ENCODE measurements at places on chromosomes 13 and 19.

- no peak for DNase-seq
Observed at GRCh38 chr13:73240193-73240592, 181.4 kb downstream of the KLF5 start.

- DNase-seq, result no peak
Observed at GRCh38 chr13:76872675-76873074, 13.5 kb downstream of the KCTD12 start.

GRCh38 chr19:17136617-17137016, 61.0 kb downstream of the MYO9B start:
- no peak for DNase-seq

DNA sequence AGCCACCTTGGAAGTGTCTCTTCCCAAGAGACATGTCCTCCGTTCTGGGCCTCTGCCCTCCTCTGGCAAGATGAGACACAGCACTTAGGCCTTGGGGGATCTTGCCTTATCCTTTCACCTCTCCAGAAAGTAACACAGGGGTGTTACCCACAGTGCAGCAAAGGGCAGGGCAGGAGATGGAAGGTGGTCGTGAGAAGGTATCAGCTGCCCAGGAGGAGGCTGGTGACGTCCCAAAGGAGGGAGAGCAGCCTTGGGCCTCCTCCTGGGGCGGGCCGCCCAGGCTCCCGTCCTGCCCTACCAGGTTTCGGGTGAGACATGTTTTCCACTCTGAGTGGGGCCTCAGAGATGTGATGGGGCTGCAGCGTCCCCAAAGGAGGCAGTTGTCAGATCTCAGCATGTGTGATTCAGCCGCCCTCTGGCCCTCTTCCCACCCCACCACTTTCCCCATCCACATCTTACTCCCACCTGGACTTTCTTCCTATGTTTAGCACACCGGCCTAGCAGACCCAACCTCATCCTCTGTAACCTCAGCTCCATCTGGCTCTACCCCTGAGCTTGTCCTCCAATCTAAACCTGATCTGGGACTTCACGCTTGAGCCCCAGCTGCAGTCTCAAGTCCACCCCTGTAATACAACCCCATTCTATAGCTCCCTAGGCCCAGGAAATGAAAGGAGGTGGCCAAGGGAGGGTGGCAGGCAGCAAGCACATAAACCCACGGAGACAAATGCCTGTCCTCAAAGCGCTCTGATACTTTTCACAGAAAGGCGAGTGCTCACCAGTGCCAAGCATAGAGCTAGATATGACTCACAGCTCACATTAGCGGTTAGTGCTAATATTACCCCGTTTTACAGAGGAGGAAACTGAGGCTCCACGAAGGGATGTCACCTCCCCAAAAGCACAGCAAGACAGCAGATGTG, 9.3 kb downstream of the POU2F2 start:
- no peak for DNase-seq

DNA sequence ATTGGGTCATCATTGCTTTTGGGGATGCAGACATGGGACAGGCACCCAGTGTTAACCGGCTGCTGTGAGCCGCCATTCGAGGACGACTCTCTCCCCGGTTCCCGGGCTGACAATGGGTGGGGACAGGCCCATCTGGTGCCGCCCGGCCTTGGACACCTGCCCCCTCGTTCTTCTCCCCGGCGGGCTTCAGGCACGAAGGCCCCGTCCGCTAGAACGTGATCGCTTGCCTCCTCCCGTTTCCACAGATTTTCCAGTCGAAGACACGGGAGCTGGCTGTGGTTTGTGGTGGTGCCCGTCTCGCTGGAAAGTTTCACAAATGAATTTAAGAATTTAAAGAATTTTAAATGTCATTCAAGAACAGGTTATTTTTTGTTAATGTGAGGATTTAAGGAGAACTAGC, 2.0 kb downstream of the PALM start:
- peak; percentile 23 for DNase-seq

- DNase-seq, result no peak
Observed at GRCh38 chr13:113474179-113474578, 16.3 kb downstream of the DCUN1D2 start.

DNA sequence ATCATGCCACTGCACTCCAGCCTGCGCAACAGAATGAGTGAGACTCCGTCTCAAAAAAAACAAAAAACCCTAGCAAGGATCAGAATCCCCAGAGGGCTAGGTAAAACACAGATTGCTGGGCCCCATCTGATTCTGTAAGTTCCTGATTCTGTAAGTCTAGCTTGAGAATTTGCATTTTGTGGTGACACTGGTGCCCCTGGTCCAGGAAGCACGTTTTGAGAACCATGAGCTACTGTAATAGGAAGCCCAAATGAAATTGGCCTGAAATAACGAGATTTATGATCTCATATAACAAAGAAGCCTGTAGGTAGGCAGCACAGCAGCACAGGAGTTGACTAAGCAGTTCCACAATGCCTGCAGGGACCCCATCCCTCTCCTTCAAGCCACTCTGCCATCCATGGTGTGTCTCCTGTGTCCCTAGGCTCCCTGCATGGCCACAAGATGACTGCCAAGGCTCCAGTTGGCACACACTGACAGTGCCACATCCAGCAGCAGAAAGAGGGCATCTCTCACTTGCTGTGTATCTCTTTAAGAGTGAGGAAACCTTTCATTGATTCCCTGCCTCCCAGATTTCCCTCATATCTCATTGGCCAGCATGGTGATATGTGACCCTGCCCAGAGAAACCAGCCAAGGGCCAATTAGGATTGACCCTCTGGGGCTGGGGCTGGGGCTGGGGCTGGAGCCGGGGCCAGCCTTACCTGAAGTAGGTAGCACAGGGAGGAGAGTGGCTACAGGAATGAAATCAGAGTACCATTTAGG, 21.7 kb downstream of the SIPA1L3 start:
- no peak for DNase-seq

DNA sequence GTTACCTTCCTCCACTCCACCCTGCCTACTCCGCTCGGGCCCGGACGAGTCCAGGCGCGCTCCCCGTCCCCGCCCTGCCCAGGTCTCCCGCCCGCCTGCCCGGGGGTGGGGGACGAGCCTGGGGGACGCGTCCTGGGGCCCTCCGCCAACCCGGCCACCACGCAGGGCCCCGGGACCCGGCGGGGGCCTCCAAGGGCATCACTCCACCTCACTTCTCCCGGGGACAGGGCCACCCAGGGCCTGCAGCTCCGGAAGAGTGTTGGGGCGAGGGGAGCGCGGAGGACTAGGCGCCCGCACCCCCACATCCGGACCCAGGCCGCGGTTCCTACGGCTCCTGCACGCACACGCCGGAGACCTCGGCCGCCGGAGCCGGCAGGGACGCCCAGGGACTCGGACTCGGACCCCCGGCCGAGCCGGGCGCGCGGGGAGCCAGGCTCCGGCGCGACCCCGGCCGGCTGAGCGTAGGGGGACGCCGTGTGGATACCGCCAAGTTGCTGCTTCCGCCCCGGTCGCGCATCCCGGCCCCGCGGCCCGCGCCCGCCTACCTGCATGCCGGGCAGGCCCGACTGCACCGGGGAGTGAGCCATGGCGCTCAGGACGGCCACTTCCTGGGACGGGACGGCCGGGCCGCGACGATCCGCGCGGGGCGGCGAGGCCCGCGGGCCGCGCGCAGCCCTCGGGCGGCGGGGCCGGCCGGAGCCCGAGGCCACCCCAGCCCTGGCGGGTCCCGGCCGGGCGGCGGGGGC, 534 bp downstream of the STK24 start:
- DNase-seq, result no peak

GRCh38 chr19:45446944-45447343, 20.9 kb upstream of the FOSB start:
- DNase-seq, result no peak

DNA sequence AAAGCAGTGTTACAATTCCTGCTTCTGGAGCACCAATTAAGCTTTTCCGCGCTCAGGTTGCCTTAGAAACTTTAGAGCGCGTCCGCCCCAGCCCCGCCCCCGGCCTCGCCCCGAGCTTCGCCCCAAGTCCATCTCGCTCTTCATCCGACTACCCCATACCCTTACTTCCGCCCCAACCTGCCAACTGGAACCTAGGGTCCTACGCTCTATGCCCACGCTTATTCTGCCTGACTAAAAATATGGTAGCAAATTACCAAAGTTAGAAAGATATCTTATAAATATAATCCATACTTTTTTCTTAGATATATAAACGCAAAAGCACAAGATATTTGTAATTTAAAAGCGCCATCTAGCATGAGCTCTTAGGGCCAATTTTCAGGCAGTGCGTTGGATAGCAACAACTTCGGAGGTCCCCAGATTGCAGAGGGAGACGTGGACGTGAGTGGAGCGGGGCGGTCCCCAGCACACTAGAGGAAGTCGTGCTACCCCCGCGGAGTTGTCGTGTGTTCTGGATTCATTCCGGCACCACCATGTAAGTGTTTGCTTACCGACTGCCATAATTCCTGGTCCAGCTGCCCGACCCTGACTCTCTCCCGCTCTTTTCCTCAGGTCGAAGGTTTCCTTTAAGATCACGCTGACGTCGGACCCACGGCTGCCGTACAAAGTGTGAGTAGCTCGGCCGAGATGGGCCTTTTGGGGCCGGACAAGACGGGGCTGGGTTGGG, at the start of gene UFM1:
UFM1 (plus strand) TSS at position 462 of the 724 bp plus-strand sequence; CDS start at position 531, 69 bp downstream.
- peak; percentile 84 for DNase-seq

- no peak for DNase-seq
Observed at GRCh38 chr19:3415695-3416094, 49.3 kb downstream of the NFIC start.

GRCh38 chr19:12944104-12944674, 1.5 kb upstream of the RAD23A start:
- DNase-seq, result no peak

GRCh38 chr13:49996161-49996915, 504 bp upstream of the TRIM13 start:
- DNase-seq, result no peak

GRCh38 chr19:54460230-54461005, 3.2 kb downstream of the LENG9 start:
- no peak for DNase-seq

DNA sequence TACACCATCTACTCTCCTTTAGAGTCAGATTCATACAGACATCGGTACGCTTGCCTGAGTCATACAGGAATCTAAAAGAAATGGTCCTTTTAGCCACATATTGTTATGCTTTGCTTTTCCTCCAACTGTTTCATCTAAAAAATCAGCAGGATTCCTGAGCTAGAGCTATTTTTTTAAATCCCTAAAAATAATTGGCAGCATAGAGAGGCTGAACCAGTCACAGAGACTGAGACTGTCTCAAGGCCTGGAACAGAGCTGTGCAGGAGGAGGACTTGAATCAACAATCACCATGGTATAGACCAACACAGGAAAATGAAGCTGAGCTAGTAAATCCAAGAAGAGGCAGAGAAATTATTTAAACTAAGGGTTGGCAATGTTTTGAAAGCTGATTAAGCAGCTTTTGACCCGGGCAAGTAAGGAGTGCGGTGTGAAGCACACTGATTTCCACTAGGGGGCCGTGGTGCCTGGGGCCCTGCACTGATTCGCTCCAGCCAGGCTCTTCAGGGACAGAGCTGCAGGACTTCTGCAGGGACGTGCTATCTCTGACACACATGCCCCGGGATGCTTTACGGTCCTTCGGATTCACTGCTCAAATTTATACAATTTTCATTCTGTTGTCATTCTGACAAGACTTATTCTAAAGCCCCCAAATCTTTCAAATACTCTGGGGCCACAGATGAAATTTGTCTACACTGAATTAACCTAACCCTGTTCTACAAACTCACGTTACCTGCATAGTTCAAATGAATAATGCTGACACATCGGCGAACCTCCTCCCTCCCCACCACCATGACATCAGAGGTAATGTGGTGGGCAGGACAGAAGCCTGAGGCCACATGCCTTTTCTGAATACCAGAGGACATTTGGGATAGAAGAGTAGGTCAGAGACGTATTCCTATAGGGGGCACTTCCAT, 87.6 kb upstream of the SLC15A1 start:
- DNase-seq, result no peak

DNA sequence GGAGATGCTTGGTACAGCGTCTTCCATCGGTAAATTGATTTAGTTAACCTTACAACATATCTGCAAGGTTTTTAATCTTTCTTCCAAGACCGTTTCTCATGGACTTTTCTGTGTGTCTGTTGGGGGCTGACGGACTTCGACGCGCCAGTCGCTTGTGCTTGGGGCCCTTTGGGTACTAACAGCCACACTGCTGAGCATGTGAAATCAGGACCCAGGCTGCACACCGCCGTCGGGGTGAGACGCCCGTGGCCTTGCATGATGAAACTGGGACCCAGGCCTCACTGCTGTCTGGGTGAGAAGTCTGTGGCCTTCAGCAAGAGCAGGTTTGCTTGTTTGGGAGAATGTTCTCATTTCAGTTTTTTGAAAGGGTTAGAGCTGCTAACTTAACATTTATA, 9.8 kb downstream of the ATP4B start:
- DNase-seq, result no peak

DNA sequence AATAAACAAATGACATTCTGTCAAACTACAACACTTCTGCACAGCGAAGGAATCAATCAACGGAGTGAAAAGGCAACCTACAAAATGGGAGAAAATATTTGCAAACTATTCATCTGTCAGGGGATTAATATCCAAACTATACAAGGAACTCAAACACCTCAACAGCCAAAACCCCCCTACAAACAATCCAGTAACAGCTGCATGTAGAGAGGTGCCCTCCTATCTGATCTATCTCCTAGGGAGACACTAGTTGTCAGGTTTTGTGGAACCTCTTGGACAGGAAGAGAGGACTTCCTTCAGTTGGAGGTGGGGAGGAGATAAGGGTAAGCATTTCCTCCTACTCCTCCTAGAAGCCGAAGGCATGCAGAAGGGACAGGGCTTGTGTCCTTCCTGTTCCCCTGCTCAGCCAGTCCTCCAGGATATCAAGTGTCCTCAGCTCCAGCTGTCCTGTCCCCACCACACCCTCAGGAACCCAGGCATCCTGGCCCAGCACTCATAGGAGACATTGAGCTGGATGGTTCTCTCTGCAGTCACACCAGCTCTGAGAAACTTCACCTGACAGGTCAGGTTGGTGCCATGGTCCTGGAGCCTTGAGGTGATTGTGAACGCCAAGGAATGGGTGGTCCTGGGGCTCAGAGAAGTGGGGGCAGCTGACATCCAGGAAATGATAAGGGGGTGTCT, 9.8 kb upstream of the SIGLEC8 start:
- no peak for DNase-seq

DNA sequence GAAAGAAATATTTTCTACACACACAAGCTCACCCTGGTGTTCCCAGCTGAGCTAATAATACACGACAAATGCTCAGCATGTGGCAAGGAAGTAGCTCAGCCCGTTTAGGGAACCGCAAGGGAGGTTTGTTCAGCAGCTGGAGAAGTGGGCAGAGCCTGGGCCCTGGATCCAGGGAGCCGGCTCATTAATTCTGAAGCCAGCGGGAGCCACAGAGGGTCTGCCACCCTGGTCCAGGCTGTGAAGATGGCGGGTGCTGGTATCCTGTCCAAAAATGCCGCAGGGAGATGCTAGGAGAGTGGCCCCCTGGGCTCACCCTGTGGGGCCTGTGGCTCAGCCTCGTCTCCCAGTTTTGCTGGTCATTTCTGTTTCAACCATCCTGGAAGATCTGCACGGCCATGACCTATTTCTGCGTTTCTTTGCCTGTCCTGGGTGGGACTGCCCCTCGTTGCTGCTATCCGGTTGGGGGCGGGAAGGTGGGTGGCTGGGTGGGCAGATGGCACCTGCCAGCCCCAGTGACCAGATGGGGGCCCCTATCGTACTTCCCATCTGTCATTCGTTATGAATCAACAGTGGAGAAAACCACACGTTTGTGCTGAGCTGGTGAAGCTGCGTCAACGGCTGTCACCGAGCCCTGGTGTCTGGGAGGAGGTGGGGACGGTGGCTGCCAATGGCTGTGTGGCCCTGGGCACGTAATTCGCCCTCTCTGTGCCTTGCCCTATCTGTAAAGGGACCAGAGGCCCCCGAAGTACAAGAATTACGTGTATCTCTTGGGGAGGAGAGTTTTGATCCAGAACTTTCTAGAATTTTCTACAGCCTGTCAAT, 2.7 kb upstream of the GNA15 start:
- DNase-seq, result peak; percentile 87
